RWPE2 (cell line): ENCODE measurements at places on chromosomes 7 and 10.

GRCh38 chr7:137325927-137326326 lies 17.6 kb downstream of the PTN start:
- no peak for DNase-seq

- DNase-seq = no peak
Measured at GRCh38 chr7:134866617-134867016, 87.2 kb downstream of the CALD1 start.

- DNase-seq = no peak
Measured at GRCh38 chr7:71485586-71485985, 353.6 kb downstream of the GALNT17 start.

- DNase-seq = no peak
Measured at GRCh38 chr7:33395340-33395739, 266.0 kb downstream of the BBS9 start.
